ENCODE measurements at places on chromosomes 6 and 20. TPM values are rescaled to one million over a fixed set of nuclear protein-coding genes. Genes with fewer than 3 reads are reported as not detected.

The BPIFB4 gene
- total RNA-seq, result not detected

The NRSN1 gene
- total RNA-seq, result not detected

DNA sequence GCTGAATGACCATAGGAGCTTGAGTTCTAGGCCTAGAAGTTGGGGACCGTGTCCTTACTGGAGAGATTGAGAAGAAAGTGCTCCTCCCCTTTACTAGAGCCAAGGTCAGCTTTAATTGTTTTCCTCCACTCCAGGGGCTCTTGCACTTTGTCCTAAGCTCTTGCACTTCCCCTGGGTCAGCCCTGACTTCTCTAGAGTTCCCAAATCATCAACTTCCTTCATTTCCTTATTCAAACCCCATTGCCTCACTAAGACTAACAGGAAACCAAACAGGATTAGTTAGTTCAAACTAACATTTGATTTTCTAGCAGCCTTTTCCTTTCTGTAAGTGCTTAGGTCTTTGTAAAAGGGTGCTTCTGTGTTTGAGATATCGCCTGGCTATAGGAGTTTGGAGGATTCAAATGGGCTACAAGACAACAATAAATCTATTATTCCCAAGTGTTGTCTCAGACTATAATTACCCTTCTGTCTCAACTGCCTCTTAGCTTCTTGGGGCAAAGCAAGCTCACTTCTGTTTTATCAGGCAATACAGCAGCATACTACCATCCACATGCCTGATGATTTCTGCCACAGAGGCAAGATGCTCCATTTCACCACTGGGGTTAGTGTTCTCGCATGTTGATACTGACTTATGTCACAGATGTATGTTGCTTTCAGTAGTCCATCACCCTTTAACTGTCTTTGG lies 12.8 kb upstream of the DTNBP1 start:
- no peaks in the 10 kb centered on the region for H3K4me1 ChIP-seq
- H3K4me3 ChIP-seq, result no peak overlapping the region
- no peak for DNase-seq

The LRP11 gene
- total RNA-seq, result 1.2 TPM

The LZTS3 gene
- total RNA-seq, result 6.4 TPM

- peaks cover 4% of the 10 kb centered on the region for H3K4me1 ChIP-seq
- no peaks in the 10 kb centered on the region for H3K27me3 ChIP-seq
- no peak overlapping the region for H3K27ac ChIP-seq
- DNase-seq, result no peak
- no peaks in the 10 kb centered on the region for H3K36me3 ChIP-seq
- H3K4me3 ChIP-seq, result no peak overlapping the region
These were observed 8.5 kb downstream of the LRRC1 start for GRCh38 chr6:53803081-53803860.
